ENCODE measurements at places on chromosomes 6 and 20.

- no peak for DNase-seq
These were observed 52.2 kb downstream of the EYA2 start for GRCh38 chr20:46946796-46947195.

GRCh38 chr20:58150772-58151171, 77.7 kb downstream of the ANKRD60 start:
- DNase-seq: peak; percentile 89

- DNase-seq: no peak
These were observed 125.5 kb downstream of the GPX5 start for GRCh38 chr6:28651161-28651560.

DNA sequence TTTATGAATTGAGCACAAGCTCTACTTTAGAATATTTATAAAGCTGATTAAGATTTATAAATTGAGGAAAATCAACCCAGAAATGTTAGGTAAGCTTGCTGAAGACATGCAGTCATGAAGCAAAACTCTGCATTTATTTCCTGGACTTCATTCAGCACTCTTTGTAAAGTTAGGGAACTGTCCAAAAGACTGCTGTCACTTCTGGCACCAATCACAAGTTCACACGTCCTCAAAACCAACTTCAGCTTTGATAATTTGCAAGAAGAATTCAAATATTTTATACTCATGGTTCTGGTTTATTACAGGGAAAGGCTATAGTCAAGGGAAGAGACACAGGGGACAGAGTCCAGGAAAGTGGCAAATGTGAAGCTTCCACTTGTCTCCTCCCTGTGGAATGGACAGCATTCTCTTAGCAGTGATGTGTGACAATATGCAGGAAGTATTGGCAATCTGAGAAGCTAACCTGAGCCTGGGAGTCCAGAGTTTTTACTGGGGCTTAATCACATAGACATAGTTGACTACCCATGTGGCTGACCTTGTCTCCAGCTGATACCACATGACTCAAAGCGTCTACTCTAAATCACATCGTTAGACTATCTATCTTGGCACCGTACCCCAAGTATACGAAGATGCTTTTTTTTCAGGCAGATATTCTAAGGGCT, 85.4 kb downstream of the PPP1R14C start:
- no peak for DNase-seq

DNA sequence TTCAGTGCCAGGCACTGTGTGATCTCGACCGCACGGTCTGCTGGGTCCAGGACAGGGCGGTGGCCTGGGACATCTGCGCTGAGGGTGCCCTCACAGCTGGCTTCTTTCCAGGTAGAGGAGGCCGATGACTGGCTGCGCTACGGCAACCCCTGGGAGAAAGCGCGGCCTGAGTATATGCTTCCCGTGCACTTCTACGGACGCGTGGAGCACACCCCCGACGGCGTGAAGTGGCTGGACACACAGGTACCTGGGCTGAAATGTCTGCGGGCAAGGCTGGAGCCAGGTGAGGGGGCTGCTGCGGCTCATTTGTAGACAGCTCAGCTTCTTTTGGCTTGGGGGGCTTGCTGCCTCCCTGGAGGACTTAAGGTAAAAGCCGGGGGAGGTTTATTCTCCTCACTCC, 26.6 kb downstream of the PYGB start:
- no peak for DNase-seq

DNA sequence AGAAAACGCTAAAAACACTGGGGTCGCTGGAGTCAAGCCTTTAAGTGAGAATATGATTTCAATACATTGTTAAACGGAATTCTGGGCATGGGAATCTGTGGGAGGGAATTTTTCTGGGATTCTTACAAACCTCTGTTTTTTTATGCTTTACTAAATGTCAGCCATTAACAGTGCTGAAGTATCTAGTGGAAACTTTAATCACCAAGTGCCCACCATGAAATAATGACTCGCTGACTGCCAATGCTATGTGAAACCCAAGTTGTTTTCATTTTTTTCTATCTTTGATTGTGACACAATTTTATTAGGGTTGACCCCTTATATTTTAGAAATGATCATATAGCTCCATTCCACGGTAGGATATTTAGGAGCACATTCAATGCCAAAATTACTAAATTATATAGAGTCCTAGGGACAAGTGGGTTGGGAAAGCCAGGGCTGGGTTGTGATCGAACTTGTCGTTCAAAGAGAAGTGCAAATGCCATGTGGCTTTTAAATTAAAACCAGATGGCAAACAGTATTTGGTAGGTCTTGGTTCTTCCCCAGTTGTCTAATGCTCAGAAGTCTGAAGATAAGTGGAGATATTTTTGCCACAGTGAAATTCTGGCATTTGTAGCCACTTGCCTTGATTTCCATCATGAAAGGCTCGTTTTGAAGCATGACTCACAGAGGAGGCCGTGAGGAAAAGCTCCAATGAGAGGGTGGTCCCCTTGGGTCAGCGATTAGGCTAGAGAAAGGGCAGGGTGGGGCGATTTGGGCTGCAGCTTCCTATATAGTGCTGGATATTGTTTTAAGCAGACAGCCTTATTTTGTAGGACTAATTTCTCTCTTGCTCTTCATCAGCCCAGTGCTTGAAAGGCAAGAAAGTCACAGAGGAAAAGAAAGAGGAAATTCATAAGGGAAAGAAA, 254.4 kb upstream of the JAG1 start:
- DNase-seq: no peak

DNA sequence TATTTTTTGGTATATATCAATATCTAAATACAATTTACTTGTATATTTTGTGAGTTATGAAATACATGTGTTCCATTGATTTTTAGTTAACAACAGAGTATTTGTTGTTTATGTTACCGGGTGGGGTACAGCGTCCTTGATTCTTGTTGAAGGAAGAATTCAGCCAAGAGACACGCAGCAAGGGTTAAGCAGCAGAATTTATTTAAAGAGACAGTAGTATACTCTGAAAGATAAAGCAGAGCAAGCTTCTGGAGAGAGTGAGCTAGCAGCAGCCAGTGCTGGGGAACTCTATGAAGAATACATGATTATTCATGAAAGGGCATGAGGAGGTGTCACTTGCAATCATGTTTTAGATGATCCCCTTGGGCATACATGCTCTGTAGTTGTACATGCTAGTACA, 76.1 kb downstream of the FAM135A start:
- DNase-seq: no peak
